Chondrocyte (in vitro differentiated cells): ENCODE measurements at places on chromosomes 1 and 21. TPM values are rescaled to one million over a fixed set of nuclear protein-coding genes. Genes with fewer than 3 reads are reported as not detected.

CD84 gene
- total RNA-seq: not detected in 3 replicates

AADACL4 gene
- not detected in 3 replicates for total RNA-seq

CADM3 gene
- total RNA-seq: 0.15 to 0.35 TPM (median 0.22 TPM) in 3 replicates

SMPDL3B gene
- total RNA-seq: 0.15 to 0.21 TPM in 2 of 3 replicates, not detected in the other

- DNase-seq: no peak
- H3K4me3 ChIP-seq: no peak overlapping the region
- H3K27ac ChIP-seq: no peak overlapping the region
- H3K4me1 ChIP-seq: no peaks in the 10 kb centered on the region
- H3K36me3 ChIP-seq: no peaks in the 10 kb centered on the region
- H3K27me3 ChIP-seq: no peaks in the 10 kb centered on the region
Observed at GRCh38 chr1:196002906-196003305, 605.3 kb downstream of the KCNT2 start.

DNA sequence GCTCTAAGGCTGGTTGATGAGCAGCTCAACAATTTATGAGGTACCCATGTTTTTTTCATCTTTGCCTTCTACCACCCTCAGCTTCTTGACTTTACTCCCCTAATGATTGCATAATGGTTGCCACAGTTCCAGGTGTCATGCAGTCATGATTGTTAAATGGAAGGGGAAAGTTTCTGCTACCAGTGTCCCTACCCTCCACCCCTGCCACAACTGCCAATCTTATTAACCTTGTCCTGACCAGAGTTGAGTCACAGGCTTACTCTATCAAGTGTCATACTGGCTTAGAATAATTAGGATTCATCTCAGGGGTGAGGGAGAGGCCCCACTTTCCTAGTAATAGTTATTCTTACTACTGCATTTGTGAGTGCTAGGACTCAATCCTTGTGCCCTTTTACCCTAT is 7.9 kb upstream of the FUBP1 start:
- H3K4me1 ChIP-seq: peaks cover 32% of the 10 kb centered on the region
- no peak overlapping the region for H3K27ac ChIP-seq
- no peak overlapping the region for H3K4me3 ChIP-seq
- no peak for DNase-seq
- no peaks in the 10 kb centered on the region for H3K36me3 ChIP-seq

GRCh38 chr21:38267991-38268863 is 11.4 kb downstream of the KCNJ15 start:
- no peak overlapping the region for H3K4me3 ChIP-seq
- H3K27ac ChIP-seq: peak overlapping the region; percentile 27
- H3K4me1 ChIP-seq: peaks cover 65% of the 10 kb centered on the region
- DNase-seq: no peak
- no peaks in the 10 kb centered on the region for H3K36me3 ChIP-seq
- no peaks in the 10 kb centered on the region for H3K27me3 ChIP-seq

DNA sequence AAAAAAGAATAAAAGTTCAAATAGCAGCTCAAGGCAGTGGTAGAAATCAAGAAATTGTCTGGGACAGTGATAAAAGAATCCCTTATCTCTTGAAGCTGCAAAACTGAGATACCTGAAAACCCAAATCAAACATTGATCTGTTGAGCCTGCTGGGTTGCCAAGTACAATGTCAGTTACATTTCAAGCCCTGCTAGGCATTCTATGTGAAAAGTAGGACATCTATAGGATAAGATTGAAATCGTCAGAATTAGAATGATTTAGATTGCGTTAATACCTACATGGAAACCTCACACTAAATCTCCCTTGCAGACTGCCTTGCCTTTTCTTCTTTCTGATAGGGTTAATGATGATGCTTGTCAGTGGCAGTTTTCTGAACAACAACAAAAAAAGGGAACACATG is 1684.4 kb upstream of the B3GALT2 start:
- H3K27me3 ChIP-seq: no peaks in the 10 kb centered on the region
- H3K4me3 ChIP-seq: no peak overlapping the region
- no peaks in the 10 kb centered on the region for H3K36me3 ChIP-seq
- DNase-seq: no peak

- no peak overlapping the region for H3K27ac ChIP-seq
- H3K36me3 ChIP-seq: no peaks in the 10 kb centered on the region
- peaks cover 15% of the 10 kb centered on the region for H3K4me1 ChIP-seq
- H3K4me3 ChIP-seq: no peak overlapping the region
- DNase-seq: no peak
Observed at GRCh38 chr1:72280711-72281110, 1.6 kb downstream of the NEGR1 start.

DNA sequence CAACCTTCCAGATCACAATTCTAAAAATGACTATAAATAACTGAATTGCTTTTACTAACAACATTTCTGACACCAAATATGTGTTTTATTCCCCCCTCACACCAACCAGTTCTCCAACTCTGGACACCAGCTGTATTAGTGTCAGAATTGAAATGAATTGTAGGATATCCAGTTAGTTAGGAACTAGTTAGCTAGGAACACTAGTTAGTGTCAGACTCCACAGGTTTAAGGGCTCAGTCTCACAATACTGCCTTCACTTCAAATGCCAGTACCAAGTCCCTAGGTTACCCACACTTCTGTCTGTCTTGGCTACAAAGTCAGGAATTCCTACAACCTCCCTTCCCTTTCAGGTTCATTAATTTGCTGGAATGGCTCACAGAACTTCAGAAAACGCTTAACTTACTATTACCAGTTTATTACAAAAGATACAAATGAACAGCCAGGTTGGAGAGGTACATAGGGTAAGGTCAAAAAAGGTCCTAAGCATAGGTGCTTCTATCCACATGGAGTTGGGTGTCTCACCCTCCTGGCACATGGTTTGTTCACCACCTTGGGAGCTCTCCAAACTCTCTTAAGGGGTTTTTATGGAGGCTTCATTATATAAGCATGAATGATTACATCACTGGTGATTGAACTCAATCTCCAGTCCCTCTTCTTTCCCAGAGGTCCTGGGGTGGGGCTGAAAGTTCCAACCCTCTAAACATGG is 4.2 kb downstream of the STXBP3 start:
- no peak overlapping the region for H3K4me3 ChIP-seq
- no peak for DNase-seq
- H3K27me3 ChIP-seq: no peaks in the 10 kb centered on the region
